SK-N-DZ (cell line): ENCODE measurements at places on chromosomes 16 and 17.

GRCh38 chr16:55041540-55042234, 111.0 kb downstream of the IRX5 start:
- DNase-seq = no peak

- no peak for DNase-seq
Measured at GRCh38 chr17:16937431-16937830, 34.5 kb downstream of the TNFRSF13B start.

GRCh38 chr17:28724500-28725165, 1.4 kb downstream of the TLCD1 start:
- peak; percentile 60 for DNase-seq

- no peak for DNase-seq
Measured at GRCh38 chr17:43105146-43105545, 20.0 kb downstream of the BRCA1 start.

DNA sequence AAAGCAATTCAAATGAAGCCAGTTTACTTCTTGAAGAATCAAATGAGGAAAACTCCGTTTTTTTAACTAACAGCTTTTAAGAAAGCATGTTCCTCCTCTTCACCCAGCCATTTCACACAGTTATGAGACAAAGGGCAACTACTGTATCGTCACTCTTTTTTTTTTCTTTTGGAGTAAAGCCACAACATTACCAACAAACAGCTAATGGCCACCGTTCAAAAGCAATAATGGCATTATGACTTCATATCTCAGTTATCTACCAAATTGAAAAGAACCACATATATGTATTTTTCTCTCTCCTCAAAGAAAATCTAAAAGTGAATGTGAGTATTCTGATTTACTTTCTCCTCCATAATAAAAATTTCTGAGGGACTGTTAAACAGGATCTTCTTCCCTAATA, 14.5 kb downstream of the GRB2 start:
- DNase-seq = no peak

GRCh38 chr17:74848656-74849399, 10.9 kb downstream of the GRIN2C start:
- DNase-seq = no peak

DNA sequence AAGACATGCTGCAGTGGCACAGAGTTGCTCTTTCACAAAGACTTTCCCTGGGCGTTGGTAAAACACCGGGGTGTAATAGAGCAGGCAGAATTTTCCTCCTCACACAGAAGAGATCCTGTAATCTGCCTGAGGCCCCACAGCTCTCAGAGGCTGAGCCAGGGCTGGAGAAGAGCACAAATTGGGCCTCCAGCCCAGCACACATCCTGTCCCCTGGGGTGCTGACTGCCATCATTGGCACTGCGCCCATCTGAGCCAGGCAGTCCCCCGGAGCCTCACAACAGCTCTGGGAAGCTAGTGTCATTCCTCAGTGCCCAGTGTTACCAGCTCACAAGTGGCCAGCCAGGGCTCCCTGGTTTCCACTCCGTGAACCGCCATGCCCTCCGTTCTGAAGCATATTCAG, 119.4 kb downstream of the SOCS1 start:
- no peak for DNase-seq

DNA sequence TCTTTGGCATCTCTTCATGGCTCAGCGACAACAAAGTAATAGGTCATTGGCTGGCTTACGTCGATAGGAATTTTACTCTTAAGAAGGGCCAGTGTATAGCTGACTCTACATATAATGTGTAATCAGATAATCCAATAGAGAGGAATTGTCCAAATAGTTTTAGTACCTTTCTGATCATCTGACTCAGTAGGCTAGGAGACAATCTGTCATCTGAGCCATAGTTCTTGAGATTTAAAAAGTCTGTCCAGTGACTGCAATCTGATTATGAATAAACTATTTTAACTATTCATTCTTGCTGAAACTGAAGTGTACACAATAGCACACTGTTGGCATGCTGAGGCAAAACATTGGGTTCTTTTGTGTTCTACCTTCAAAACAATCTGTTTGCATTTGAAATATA, 21.4 kb upstream of the NOL11 start:
- no peak for DNase-seq

GRCh38 chr17:27630607-27631410, at the start of gene LGALS9:
LGALS9 (plus strand) TSS chr17:27631188; CDS start chr17:27631266, 78 bp downstream.
- DNase-seq = no peak

- DNase-seq = no peak
Measured at GRCh38 chr16:4309102-4309832, 6.6 kb upstream of the GLIS2 start.

DNA sequence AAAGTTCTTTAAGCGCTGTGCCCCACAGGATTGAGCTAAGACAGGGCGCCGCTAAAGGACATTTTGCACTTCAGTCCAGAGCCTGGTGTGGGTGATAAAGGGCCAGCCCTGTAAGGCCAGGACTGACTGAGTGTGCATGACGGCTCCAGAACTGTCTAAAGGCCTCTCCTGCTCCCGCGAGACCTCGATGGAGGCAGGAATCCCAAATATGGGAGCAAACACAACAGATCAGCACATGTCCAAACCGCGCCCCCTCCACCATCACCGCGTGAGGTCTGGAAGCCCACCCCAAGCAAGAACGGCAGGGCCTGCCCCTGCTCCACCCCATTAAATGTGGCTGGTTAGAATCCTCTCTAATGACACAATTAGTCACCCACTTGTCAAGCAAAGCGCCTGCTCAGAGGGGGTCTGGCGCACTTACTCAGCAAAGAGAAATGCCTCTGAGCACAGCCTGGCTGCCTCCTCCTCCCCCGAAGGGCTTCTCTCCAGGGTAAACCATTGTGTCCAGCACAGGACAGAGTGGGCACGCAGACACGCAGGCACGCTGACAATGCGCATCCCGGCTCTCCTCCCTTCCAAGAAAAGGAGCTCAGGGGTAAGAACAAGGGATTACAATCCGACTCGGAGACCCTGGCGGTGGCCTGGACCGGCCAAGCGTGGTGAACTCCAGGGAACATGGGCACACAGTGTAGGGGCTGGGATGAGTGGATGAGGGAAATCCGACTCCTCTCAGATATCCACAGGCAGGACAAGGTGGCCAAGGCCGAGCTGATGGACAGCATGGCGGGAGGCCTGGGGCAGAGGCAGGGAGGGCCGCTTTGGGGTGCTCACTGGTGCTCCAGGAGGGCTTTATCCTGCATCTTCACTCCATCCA, 1.5 kb downstream of the MXRA7 start:
- DNase-seq = peak; percentile 97

DNA sequence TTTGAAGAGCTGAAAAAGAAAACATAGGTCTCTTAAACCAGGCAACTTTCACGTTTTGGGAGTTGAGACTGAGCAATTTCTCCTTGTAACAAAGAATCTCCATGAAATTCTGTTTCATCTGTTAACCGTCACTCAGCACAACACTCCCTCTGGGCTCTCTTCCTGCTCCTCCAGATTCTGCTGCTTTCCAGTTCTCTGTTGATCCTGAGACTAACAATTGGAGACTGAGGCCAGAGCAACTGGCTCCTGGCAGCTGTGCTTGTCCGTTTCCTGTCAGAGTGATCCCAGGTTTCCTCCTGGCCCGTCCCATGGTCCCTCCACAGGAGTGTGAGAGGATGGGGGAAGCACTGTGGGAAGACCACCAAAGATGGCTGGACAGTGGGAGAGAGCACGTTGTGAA, 32.5 kb downstream of the IST1 start:
- no peak for DNase-seq

DNA sequence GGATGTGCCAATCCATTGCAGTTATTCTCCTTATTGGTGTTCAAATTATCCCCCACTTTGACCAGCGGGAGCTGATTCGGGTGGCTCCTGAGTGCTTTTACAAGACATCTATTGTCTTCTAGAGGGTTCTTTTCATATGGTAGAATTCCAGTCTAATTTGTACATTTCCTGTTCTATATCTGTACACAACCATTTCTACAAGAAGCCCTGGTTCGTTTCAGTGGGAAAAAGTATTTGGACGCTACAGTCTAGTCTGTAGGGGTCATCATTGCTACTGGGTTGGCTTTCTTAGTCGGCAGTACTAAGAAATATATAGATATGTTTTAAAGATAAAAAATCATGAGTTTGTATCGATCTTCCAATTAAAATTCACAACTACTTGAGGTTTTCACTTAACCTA, 262.6 kb downstream of the MAP2K6 start:
- DNase-seq = no peak

- DNase-seq = no peak
Measured at GRCh38 chr17:49634485-49634860, 43.4 kb downstream of the SPOP start.

GRCh38 chr16:85010446-85010930, 847 bp downstream of the ZDHHC7 start:
- DNase-seq = no peak
